ENCODE measurements at places on chromosomes 6 and 20. TPM values are rescaled to one million over a fixed set of nuclear protein-coding genes. Genes with fewer than 3 reads are reported as not detected.

ZBTB12 gene
- 3.8 TPM for total RNA-seq

BMP7 gene
- total RNA-seq: not detected

PRICKLE4 gene
- not detected for total RNA-seq

NECAB3 gene
- total RNA-seq: 33.2 TPM

EPPIN gene
- not detected for total RNA-seq

PLN gene
- 0.28 TPM for total RNA-seq

Measured in smooth muscle cell of bladder (primary cell).